Karpas-422 (cell line): ENCODE measurements at places on chromosomes 4 and X. TPM values are rescaled to one million over a fixed set of nuclear protein-coding genes. Genes with fewer than 3 reads are reported as not detected.

GRCh38 chr4:157992038-157992705, 180.7 kb downstream of the GASK1B start:
- H3K4me1 ChIP-seq: no peaks in the 10 kb centered on the region
- no peaks in the 10 kb centered on the region for H3K36me3 ChIP-seq
- peak; percentile 91 for DNase-seq

DNA sequence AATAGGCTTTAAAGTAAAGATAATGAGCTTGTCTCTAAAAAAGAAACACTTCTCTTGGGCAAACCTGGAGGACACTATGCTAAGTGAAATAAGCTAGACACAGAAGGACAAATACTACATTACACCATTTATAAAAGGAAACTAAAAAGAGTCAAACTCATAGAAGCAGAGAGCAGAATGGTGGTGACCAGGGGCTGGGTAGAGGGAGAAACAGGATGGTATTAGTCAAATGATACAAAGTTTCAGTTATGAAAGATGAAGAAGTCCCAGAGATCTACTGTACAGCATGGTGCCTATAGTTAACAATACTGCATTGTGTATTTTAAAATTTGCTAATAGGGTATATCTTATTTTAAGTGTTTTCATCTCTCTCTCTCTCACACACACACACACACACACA, 28.5 kb downstream of the ACSL4 start:
- H3K27me3 ChIP-seq: no peaks in the 10 kb centered on the region
- no peak overlapping the region for H3K27ac ChIP-seq
- H3K36me3 ChIP-seq: no peaks in the 10 kb centered on the region
- H3K4me3 ChIP-seq: no peak overlapping the region
- no peak for DNase-seq

GRCh38 chrX:32514986-32515385, 696.4 kb downstream of the DMD start:
- no peaks in the 10 kb centered on the region for H3K27me3 ChIP-seq
- H3K4me3 ChIP-seq: no peak overlapping the region
- H3K27ac ChIP-seq: no peak overlapping the region
- H3K36me3 ChIP-seq: no peaks in the 10 kb centered on the region
- no peaks in the 10 kb centered on the region for H3K4me1 ChIP-seq
- no peak for DNase-seq

DNA sequence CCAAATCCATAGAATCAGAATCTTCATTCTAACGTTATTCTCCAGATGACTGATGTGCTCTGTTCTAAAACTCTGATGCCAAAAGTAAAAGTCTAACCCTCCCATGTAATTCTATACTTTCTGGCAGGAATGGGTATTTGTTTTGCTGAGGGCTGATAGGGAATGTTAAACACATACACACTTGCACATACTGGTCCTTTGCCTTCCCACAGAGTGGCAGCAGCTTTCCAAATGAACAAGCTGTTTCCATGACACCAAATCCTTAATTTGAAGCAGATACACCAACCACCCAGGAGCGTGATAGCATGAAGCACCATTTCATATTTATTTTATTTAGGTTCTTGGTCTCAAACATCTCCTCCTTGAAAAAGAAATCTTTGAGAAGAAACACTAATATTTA, 155.5 kb upstream of the PRDX4 start:
- no peaks in the 10 kb centered on the region for H3K36me3 ChIP-seq
- no peak for DNase-seq
- no peaks in the 10 kb centered on the region for H3K4me1 ChIP-seq
- H3K27me3 ChIP-seq: no peaks in the 10 kb centered on the region
- no peak overlapping the region for H3K27ac ChIP-seq

- no peak overlapping the region for H3K4me3 ChIP-seq
- DNase-seq: no peak
- H3K4me1 ChIP-seq: no peaks in the 10 kb centered on the region
- H3K27ac ChIP-seq: no peak overlapping the region
- H3K27me3 ChIP-seq: no peaks in the 10 kb centered on the region
These were observed 21.2 kb downstream of the ZFP42 start for GRCh38 chr4:188016754-188017153.

The STAG2 gene
- total RNA-seq: 75.7 and 98.4 TPM in 2 replicates

The ADH4 gene
- not detected in 2 replicates for total RNA-seq

The SH3RF1 gene
- 0.22 TPM in 1 of 2 replicates, not detected in the other for total RNA-seq

The MAOB gene
- not detected in 2 replicates for total RNA-seq

The KLHL13 gene
- 1.4 and 3.6 TPM in 2 replicates for total RNA-seq

The NEUROG2 gene
- total RNA-seq: 5.1 and 9.6 TPM in 2 replicates
